Activated T-cell treated with anti-CD3 and anti-CD28 coated beads for 1 hour (primary cell): ENCODE measurements at places on chromosomes 12 and 14.

GRCh38 chr12:67193704-67194103, 75.5 kb upstream of the CAND1 start:
- no peak for DNase-seq

GRCh38 chr12:15939111-15939510, 28.0 kb downstream of the DERA start:
- no peak for DNase-seq

GRCh38 chr14:105588236-105588860, 62.0 kb downstream of the TMEM121 start:
- DNase-seq: no peak

DNA sequence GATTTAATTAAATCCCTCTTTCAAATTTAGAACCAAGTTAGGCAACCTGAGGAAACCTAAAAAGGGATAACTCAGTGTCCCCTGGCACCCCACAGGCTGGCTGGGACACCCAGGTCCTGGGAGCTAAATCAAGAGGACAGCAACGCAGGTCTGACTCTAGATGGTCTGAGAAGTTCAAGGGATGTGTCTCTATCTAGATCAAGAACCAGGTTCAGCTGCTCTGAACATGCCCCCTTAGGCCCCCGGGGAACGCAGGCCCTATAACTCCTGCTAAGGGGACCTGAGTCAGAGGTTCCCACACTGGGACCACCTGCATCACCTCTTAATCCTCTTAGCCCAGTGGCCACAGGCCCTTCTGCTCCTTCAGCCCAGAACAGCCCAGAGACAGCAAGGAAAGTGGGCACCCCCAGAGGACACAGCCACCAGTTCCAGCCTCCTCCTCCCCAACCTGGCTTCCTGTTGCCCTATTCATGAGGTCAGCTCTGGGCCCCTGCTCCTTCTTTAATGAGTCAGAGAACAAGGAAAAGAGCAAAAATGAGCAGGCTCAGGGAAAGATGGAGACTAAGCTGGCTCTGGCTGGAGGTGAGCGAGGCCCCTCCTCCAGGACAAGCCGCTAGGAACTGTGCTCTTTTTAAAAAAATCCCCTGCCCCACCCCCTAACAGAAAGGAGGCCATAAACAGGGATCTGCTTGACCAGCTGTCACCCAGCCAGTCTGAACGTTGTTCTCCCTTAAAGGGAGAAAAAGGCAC, 10.8 kb downstream of the PITPNM2 start:
- DNase-seq: no peak

GRCh38 chr12:123251403-123252076, 18.3 kb downstream of the MTRFR start:
- DNase-seq: no peak

GRCh38 chr12:49622501-49623141, 740 bp upstream of the PRPF40B start:
- peak; percentile 23 for DNase-seq

- no peak for DNase-seq
These were observed 153.4 kb downstream of the FUT8 start for GRCh38 chr14:65565948-65566347.

DNA sequence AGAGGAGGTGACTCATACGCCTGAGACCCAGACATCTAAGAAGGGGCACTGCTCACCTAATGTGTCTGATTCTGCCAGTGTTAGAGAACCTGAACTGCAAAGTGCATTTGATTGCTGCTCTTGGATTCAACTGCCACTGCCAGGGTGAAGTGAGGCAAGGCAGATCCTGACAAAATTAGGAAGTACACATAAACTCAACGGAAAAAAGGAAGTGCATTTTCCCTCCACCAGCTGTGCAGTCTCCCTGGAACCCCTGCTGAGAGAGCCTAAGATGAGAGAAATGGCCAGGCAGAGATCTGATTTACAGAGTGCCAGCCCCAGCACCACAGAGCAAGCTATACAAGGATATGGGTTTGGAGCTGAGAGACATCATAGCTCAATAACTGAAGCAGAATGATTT, 215.3 kb downstream of the SEC23A start:
- DNase-seq: no peak

- no peak for DNase-seq
These were observed 158.5 kb upstream of the PLEKHG7 start for GRCh38 chr12:92544322-92544721.

DNA sequence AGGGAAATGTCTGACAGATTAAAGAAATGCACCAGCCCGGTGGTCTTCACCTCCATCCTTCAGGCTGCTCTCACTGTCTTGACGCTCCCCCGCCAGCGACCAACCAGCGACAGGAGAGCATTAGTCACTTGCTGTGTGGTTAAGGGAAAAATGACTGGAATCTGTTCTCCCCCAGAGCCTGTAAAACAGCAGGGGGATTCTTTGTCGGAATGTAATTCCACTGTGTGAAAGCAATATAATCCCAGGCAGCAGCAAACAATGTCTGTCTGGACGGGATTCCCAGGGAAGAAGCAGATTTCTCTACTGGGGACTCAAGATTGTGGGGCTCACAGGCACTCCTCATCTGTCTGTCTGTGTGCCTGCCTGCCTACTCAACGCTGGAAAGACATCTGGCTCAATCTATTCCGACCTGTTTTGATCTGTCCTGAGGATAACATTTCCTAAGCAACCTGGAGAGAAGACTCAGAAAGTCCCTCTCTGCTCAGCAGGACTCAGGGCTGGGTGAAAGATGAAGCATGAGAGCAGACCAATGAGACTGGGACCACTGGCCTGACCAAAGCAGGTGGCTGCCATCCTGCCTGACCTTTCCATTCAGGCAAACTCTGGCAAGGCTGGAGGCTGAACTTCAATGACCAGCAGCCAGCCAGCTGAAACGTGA, 54.6 kb downstream of the NUAK1 start:
- no peak for DNase-seq

GRCh38 chr12:96985515-96986362, 78.7 kb downstream of the NEDD1 start:
- DNase-seq: peak; percentile 20

DNA sequence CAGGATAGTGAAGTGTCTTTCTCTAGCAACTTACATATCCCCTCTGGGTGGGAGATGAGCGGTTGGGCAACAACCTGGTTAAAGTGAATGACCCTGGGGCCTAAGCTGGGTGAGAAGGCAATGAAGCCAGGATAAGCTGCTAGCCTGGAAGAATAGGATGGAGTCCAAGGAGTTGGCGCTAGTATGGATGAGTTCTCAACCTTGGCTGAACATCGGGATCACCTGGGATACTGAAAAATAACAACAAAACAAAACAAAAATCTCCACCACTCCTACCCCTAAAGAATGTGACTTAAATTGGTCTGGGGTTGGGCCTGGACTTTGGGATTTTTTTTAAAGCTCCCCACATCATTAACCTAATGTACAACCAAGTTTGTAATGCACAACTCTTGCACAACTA, 4.8 kb upstream of the RPS6KA5 start:
- no peak for DNase-seq

GRCh38 chr12:117052386-117053049, 46.7 kb downstream of the TESC start:
- DNase-seq: no peak

DNA sequence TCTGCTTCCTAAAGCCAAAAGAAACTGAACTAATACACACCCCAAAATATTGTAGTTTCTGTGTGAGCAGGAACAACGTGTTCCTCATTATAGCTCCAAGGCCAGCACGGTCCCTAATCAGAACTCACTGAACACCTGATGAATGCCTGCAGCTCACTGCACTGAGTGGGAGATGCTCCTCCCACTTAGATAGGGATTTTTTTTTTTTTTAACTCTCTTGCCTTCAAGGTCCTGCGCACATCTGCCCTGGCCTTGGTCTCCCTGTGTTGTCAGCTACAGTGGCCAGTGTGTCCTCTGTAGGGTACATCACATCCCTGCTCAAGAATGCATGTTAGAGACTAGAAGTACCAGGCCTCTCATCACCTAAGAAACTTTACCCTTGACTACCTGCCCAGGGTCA, 44.3 kb upstream of the TMPO start:
- no peak for DNase-seq

DNA sequence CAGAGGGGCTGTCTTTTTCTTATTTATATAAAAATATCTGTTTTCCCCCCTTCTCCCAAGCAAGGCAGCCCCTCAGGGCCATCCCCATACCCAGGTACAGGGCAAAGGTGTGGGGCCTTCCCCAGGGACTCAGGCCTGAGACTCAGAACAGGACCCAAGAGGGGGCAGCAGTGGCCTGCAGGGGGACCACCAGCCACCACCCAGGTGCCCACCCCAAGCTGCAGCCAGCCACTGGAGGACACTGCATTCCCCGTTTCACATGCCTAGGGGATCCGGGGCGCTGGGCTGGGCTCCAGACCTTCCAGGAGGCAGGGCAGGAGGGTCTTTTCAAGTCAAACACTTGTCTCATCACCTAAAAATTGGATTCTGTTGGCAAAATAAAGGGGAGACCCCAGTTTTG, 83.3 kb downstream of the SCARB1 start:
- DNase-seq: no peak

GRCh38 chr14:81567302-81567701, 33.6 kb upstream of the SEL1L start:
- no peak for DNase-seq

GRCh38 chr14:45332360-45332988, 79.5 kb upstream of the MIS18BP1 start:
- no peak for DNase-seq

GRCh38 chr12:50597200-50598195, 92.7 kb downstream of the DIP2B start:
- peak; percentile 14 for DNase-seq

DNA sequence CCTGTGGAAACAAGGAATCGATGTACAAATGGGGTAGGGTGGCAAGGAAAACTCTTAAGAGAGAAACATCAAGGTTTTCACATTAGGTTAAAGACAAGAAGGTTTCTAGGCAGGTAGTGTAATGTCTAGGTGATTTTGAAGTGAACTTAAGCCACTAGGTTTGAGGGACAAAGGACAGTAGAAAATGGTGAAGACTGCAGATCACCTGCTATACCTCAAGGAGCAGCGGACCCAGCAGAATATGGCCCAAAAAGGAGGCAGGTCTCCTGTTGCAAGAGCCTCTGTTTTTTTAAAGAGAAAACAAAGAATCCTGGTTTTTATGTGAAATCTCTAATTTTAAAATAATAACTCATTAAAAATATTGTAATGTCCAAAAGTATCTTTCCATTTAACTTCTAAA, 178.1 kb downstream of the ACSS3 start:
- DNase-seq: no peak

DNA sequence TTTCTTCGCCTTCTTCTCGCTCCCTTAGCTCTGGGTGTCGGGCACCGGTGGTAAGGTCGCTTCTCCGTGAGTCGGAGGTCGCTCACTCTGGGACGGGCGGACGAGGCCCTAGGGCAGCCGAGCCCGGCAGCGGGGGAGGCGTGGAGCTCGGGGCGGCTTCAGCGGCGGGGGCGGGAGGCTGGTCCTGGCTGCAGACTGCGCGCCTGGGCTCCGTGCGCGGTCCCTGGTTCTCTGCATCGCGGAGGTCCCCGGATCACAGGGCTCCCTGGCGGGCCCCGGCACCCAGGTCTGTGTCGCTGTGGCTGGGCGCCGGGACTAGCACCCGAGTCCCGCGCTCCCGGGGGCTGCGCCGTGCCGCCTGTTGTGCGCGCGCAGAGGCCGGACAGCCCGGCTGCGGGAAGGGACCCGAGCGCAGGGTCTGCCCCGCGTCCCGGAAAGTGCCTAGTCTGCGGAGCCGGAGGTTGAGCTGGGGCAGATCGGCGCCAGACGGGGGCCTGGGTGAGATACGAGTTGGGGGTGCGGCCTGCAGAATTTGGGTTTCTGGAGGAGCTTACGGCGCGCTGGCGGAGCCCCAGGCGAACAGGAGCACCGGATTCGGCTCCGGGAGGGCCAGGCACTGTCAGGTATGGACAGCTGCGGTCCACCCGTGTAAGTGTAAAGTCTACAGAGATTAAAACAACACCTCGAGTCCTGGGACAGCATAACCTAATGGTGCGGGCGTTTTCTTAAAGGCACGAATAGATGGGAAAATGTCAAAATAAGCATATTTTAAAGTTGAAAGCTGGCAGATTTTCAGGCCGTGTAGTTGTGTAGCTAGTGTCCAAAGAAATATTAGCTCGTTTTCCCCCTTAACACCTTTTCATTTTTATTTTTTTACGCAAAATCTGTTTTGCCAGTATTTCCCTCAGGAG, 713 bp downstream of the FRMD6 start:
- DNase-seq: peak; percentile 16

GRCh38 chr12:109878749-109879148, 1.6 kb downstream of the GLTP start:
- DNase-seq: no peak

- DNase-seq: no peak
These were observed 18.0 kb upstream of the ATF1 start for GRCh38 chr12:50745861-50746260.

GRCh38 chr12:15982471-15982870, 71.3 kb downstream of the DERA start:
- no peak for DNase-seq
